ENCODE measurements at places on chromosomes 6 and 20. TPM values are rescaled to one million over a fixed set of nuclear protein-coding genes. Genes with fewer than 3 reads are reported as not detected.

DNA sequence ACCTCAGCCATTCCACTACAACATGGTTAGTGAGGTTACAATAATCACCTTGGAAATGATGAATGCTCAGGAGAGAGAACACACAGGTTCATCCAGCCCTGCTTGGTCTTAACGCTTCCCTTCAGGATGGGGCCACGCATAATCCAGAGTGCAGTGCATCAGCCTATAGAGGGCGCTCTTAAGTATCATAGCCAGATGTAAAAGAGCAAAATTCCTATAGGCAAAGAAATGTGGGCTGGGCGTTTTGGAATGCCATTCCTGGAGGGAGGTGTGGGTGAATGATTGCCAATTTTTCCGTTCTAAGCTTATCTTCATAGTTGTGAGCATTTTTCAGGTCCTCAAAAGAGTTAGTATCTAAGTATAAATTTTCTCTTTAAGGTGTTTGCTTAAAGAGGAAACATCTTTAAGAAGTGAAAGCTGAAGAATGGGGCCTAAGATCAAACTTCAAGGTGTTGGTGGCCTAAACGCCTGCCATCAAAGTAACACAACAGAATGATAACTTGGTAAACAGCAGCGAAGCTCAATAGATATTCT, 1.8 kb downstream of the RIPOR2 start:
- DNase-seq: no peak

- DNase-seq: no peak
Observed at GRCh38 chr6:44960898-44961297, 367.2 kb upstream of the RUNX2 start.

- DNase-seq: no peak
Observed at GRCh38 chr6:168157272-168158212, 78.5 kb upstream of the FRMD1 start.

ENPP5 gene
- total RNA-seq: not detected

SFTA2 gene
- not detected for total RNA-seq

IGF2R gene
- total RNA-seq: 35.9 TPM

SLC17A1 gene
- total RNA-seq: not detected

LBP gene
- not detected for total RNA-seq
